NCI-H510A treated with DMSO at 0.1 percent for 48 hours (cell line): ENCODE measurements at places on chromosomes 11 and 22.

- no peak for DNase-seq
Observed at GRCh38 chr11:112627588-112628045, 333.6 kb upstream of the NCAM1 start.

DNA sequence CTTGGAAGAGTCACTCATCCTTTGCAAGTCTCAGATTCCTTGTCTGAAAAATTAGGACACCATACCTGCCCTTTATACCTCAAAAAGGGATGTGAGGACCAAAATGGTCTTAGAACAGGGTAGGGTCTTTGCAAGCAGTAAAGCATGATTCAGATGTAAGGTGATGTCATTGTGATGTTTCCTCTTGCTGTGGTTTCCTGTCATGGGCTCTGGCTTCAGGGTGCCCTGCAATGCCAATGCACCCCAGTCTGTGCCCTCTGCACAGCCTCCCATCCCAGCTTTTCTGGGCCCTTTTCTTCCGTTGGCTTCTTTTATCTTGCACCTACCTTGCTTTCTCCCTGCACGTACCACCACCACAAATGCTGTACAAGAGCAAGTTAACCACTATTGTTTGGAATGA is 87.8 kb upstream of the NNMT start:
- no peak for DNase-seq

DNA sequence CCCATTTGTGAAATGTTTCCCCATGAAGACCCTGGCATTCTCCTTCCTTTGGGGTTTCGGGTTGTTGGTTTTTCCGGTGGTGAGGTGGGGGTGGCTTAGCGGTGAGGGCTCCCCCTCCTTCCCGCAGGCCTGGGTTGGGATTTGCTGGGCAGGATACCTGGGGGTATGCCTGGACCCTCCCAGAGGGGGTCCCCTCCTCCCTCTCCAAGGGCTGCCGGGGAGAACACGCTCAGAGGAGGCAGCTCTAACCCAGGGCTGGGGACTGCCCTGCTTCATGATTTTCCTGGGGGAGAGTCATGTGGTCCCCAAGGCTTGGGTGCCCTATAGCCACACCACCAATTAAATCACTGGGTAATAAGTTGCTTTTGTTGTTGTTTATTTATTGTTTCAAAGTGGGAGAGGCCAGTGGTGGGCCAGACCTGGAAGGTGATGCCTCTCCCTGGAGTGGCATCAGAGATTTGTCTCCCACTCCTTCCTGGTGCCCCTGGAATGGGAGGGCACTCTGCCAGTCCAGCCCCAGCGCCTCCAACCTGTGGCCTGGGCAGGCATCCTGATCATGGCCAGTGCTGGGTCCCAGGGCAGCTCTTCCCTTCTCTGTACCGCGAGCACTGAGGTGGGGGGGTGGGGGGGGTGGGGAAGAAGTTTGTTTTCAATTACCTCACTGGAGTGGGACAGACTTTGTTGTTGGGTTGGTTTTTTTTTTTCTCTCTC is 1.3 kb upstream of the CLCF1 start:
- no peak for DNase-seq

GRCh38 chr11:130847517-130847916 is 68.8 kb downstream of the SNX19 start:
- DNase-seq, result no peak

DNA sequence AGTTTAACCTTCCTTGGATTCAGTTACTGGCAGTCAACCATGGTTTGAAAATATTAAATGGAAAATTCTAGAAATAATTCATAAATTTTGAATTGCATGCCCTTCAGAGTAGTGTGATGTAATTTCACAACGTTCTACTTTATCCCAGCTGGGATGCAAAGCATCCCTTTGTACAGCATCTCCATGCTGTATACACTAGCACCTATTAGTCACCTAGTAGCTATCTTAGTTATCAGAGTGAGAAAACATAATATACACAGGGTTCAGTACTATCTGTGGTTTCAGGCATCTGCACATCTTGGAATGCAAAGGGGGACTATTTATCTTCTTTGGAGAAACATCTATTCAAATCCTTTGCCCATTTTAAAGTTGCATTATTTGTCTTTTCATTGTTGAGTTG is 30.8 kb downstream of the CBL start:
- DNase-seq, result no peak

DNA sequence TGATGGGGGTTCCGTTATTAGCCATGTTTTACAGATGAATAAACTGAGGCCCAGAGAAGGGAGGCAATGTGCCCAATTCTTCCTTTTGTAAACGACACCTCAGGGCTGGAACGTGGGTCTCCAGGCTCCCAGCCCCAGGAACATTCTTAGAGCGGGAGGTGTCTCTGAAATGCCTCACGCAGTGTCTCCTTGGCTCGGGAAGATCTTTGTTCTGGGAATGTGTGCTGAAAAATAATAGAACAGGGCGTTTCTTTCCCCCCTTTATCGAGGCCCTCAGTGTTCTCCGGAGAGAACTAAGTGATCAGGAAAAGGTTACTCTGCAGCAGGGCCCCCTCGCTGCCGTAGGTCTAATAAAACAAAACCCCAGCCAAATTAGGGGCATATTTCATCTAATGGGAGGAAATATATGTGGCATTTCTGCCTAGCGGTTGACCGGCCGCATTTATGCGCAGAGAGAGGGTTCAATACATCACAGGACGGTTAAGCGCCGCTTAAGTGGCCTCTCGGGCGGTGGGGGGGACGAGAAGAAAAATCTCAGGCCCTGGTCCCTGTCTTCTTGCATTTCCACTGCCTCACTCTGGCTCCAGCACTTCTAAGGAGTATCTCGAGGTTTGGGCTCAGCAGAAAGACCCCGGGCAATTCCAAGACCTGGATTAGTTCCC is 564.3 kb downstream of the MN1 start:
- DNase-seq, result no peak

DNA sequence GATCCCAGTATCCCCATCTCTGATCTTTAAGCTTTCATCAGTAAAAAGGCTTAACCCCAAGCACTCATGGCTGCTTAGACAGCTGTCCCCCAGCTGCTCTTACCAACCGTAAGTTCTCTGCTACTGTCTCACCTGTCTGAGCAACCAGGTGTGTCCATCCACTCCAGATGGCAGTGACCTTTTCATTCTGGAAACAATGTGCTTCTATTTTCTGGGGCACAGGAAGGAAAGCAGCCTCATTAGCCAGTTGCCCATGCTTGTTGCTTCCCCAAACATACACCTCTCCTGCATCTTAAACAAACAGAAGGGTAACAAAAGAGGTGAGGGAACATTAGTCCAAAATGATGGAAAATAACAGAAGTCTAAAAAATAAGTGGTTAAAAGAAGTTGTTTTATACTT is 24.4 kb downstream of the SERGEF start:
- peak; percentile 84 for DNase-seq

DNA sequence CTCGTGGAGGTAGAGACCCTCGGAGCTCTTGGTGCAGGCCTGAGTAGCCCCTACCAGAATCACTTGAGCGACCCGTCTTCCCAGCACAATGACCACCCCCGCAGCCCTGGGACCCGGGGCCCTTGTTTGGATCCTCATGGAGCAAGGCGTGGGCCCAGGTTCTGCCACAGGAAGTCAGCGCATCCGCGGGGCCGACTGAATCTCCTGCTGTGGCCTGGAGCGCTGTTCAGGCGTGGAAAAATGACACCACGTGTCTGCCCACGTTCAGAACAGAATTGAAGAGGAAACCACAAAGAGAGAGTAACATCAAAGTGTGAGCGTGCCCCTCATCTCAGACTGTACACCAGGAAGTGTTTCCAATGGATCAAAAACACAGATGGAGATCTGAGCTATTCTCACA is 1479.2 kb downstream of the TBC1D22A start:
- no peak for DNase-seq

DNA sequence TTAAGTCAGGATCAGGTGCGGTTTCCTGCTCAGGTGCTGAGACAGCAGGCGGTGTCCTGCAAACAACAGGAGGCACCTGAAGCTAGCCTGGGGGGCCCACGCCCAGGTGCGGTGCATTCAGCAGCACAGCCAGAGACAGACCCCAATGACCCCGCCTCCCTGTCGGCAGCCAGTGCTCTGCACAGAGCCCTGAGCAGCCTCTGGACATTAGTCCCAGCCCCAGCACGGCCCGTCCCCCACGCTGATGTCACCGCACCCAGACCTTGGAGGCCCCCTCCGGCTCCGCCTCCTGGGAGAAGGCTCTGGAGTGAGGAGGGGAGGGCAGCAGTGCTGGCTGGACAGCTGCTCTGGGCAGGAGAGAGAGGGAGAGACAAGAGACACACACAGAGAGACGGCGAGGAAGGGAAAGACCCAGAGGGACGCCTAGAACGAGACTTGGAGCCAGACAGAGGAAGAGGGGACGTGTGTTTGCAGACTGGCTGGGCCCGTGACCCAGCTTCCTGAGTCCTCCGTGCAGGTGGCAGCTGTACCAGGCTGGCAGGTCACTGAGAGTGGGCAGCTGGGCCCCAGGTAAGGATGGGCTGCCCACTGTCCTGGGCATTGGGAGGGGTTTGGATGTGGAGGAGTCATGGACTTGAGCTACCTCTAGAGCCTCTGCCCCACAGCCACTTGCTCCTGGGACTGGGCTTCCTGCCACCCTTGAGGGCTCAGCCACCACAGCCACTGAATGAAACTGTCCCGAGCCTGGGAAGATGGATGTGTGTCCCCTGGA is at the start of gene MYO7A:
MYO7A (plus strand) TSS at position 327 of the 772 bp plus-strand sequence. CDS start 2,389 bp downstream, outside the sequence.
- DNase-seq, result peak; percentile 60

DNA sequence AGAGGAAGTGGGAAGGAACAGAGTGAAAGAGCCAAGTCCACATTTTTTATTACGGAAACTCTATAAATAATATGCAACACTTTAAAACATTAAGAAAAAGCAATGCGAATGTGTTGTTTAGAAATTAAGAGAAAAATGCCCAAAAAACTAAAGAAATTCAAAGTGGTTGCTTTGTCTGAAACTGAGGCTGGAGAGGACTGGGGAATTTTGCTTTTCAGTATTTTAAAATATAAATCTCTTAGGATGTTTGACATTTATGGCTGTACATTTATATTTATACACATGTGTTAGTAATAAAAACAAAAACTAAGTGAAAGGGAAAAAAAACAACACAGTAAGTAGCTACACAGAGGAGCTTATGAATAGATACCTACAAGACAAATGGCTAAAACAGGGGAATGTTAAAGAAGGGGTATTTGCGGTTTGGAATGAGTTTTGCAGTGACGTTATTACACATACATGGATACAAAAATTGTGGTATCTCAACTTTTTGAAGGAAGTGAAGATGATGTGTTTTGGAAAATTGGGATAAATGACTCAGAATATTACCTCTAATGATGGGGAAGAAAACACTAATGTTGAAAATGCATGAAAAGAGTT is 97.0 kb upstream of the DRD2 start:
- DNase-seq, result no peak

DNA sequence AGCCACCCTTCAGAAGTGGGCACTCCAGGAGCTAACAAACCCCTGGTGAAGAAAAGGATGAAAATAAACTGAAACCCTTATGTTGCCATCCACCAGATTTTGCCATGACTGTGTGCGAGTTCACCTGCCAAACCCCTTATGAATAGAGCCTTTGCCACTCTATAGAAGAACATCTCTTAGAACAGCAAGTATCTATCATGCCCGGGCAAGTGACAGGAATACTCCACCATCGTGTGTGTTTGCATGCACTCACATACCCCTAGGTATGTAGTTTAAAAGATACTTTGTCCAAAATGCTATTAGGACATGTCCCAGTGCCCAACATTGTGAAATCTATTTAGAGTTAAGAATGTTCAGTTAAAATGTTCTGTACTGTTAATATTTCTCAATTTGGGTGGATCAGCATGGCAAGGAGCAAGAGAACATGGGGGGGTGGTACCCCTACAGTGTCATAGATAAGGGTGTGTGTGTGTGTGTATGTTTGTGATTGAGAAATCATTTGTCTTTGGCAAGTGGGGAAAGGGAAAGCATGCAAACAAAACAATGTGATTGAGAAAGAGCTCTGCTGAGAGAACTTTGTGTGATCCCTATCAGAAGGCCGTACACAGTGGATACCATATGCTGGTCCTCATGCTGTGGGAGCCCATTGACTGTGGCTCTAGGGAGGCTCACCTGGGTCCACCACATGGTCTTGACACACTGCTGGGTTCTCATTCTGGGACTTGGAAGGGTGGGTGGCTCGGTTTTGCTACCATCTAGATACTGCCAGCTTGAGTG is 94.9 kb downstream of the ZBTB16 start:
- no peak for DNase-seq

GRCh38 chr11:116637766-116638165 is 135.0 kb downstream of the BUD13 start:
- no peak for DNase-seq

DNA sequence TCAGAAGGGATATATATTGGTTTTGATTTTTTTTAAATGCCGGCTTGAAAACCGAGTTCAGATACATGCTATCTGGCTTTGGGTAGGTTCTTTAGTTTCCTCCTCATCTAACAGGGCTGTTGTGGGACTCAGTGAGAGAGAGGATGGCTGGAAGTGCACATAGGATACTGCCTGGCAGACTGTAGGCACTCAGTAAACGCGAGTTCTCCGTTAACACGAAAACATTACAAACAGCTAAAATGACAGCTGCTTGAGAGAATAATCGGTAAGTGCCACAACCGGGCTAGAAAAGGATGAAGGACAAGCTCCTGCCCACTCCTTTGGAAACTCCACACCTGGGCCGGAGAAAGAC is 369 bp downstream of the XRRA1 start:
- peak; percentile 54 for DNase-seq

DNA sequence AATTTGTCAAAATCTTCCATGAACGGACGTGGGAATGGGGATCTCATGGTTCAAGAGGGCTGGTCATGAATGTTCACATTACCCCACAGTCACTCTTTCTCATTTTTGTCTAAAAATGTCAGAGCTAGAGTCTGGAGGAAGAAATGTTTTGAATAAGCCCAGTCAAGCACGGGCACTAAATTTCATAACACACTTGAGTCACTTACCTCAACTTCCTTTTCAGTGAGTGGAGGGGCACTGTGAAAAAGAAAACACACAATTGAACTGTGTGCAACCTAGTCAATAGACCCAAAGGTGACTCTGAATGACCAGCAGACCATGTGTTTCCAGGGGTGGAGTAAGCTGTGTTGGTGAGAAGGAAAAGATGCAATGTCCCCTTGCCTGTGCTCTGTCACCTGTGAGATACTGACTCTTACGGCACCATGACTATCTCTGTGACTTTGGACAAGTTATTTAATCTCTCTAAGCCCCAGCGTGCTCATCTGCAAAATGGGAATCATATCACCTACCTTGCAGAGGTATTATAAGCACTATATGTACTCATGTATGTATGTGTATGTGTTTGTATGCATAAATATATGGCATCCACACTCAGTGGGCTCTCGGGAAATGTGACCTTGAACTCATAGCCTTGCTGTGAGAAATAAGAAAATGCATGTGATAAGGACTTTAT is 38.2 kb upstream of the LYVE1 start:
- no peak for DNase-seq

- no peak for DNase-seq
Observed at GRCh38 chr11:1499261-1499890, 12.8 kb upstream of the MOB2 start.

GRCh38 chr11:78365381-78365792 is 52.2 kb downstream of the GAB2 start:
- DNase-seq, result no peak
